ENCODE measurements at places on chromosomes 11 and 22.
A peak's percentile ranks its signal among the peaks of the same experiment; 100 is the strongest.

GRCh38 chr11:125690006-125690405, 9.4 kb upstream of the ACRV1 start:
- DNase-seq, result no peak

DNA sequence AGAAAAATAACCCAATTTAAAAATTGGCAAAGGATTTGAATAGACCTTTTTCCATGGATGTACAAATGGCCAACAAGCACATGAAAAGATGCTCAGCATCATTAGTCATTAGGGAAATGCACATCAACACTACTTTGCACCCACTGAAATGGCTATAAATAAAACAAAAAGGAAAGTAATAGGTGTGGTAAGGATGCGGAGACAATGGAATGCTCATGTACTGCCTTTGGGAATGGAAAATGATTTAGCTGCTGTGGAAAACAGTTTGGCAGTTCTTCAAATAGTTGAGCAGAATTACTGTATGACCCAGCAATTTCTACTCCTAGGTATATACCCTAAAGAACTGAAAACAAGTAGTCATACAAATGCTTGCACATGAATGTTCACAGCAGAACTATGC, 37.4 kb downstream of the LARGE2 start:
- DNase-seq, result peak; percentile 16

- no peak for DNase-seq
These were observed 499.6 kb upstream of the B3GAT1 start for GRCh38 chr11:134911514-134912180.

DNA sequence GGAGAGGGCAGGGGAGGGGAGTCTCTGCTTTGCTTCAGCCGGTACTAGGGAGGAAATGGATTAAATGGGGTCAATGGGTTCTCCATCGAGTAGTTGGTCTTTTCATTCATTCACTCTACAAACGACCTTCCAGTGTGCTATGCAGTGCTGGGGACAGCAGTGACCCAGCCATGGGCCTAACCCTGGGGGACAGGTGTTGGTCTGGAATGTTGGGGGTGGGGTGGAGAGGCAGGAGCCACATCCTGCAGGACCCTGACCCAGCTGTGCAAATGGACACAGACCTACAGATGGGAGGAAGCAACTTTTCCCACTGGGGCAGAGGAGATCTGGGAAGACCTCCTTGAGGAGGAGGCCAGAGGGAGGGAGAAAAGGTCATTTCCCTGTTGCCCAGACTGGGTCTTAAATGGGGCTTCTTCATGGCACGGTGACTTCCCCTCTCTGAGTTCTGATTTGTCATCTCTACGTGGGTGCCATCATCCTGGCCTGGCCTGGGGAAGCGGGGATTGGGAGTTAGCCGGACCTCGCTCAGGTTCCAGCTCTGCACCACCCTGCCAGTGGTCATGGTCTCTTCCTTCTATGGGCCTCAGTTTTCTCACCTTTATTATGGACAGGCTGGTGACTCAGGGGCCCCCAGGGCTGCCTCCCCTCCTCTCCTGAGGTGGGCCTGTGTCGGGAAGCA, 2.0 kb downstream of the CYTH4 start:
- no peak for DNase-seq

- no peak for DNase-seq
These were observed 13.8 kb downstream of the OSBP start for GRCh38 chr11:59601788-59602187.

DNA sequence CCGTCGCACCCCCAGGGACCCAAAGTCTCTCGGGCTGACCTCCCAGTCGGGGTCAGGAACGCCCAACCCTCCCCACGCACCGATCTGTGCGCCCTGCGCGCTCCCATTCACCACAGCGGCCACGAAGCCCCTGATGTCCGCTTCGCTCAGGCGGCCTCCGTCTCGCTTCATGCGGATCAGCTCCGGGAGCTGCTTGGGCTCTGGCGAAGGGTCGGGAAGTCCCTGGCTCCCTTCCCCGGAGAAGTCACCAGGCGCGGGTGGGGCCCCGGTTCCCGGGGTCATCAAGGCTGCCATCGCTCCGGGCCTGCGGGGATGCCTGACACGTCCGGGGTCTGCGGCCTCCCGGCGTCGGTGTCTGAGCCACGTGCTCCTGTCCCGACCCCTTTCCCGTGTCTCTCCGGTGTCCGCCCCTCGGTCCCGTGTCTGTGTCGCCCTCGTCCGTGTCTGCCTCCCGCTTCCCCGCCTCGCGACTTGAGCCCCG, 356 bp downstream of the TYMP start:
- no peak for DNase-seq

- no peak for DNase-seq
These were observed 258.4 kb upstream of the TENM4 start for GRCh38 chr11:79699246-79699645.

DNA sequence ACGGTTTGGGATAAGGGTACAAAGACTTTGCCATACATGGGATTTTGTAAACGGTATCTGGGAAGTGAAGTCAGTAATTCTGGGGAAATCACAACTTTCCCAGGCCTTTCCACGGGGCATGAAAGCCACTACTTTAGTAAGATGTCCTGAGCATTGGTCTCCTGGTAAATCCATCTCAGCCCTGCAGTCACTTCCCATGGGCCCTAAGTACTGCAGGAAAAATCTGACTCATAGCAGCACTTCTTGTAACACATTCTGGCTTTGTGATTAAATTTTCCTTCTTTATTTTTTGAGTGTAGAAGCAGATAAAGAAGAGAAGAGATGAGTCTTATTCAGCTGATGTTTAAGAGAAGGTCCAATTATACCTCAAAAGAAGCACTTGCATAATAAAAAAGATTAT, 67.6 kb downstream of the BLID start:
- peak; percentile 43 for DNase-seq

DNA sequence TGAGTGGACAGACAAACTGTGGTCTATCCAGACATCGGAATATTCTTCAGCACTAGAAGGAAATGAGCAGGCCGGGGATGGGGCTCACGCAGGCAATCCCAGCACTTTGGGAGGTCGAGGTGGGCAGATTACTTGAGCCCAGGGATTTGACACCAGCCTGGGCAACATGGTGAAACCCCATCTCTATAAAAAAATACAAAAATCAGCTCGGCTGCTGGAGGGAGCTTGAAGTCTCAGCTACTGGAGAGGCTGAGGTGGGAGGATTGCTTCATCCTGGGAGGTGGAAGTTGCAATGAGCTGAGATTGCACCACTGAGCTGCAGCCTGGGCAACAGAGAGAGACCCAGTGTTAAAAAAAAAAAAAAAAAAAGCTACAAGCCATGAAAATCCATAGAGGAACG, 8.0 kb upstream of the CTSD start:
- no peak for DNase-seq

- peak; percentile 22 for DNase-seq
These were observed 7.3 kb downstream of the HEPHL1 start for GRCh38 chr11:94028436-94028835.

- DNase-seq, result peak; percentile 74
These were observed 33.9 kb upstream of the MN1 start for GRCh38 chr22:27835446-27835845.

DNA sequence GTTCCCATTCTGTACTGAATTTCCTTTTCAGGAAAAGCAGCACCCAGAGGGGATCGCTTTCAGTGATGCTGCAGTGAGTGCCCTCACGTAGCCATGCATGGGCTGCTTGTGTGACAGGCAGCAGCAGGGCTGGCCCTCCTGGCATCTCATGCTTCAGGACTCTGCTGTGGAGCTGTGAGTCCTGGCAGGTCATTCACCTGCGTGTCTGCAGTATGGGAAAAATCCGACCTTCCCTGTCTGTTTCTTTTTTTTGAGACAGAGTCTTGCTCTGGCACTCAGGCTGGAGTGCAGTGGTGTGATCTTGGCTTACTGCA, 13.4 kb downstream of the GLB1L2 start:
- no peak for DNase-seq

- DNase-seq, result peak; percentile 97
These were observed 50.4 kb upstream of the SEPTIN5 start for GRCh38 chr22:19663821-19664355.

DNA sequence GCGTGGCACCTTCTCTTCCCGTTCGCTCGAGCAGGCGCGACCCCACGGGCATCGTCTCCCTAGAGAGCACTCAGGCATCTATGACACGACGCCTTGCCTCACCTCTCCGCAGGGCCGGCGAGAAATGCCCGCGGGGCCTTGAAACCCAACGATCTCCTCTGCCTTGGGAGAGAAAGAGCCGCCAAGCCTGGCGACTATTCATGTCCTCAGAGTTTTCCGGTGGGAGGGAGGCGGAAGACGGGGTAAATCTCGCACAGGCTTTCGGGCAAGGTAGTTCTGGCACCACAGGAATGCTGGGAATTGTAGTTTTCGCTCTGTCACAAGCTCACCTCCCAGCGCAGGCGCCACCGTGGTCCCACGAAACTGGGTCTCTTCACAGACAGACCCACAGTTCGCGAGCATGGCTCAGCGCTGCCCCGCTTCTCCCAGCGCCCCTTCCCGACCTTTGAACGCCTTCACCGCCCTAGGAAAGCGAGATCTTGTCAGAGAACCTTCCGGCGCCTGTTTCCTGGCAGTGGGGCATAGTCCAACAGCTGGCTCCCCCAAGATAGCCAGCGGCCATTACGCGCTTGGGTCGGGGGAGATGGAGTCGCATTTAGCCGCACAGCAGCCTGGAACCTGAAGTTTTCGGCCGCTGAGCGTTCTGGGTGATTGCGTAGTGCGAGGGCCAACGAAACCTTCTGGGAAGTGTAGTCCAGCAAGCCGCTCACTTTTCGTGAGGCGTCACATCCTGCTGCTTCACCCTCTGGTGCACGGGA, at the start of gene CCDC90B:
TSS of gene CCDC90B (minus strand) at position 597 of the 758 bp plus-strand sequence. CDS start at position 202, 395 bp downstream.
- peak; percentile 98 for DNase-seq

GRCh38 chr11:25860677-25861450, 471.1 kb upstream of the ANO3 start:
- DNase-seq, result peak; percentile 6

DNA sequence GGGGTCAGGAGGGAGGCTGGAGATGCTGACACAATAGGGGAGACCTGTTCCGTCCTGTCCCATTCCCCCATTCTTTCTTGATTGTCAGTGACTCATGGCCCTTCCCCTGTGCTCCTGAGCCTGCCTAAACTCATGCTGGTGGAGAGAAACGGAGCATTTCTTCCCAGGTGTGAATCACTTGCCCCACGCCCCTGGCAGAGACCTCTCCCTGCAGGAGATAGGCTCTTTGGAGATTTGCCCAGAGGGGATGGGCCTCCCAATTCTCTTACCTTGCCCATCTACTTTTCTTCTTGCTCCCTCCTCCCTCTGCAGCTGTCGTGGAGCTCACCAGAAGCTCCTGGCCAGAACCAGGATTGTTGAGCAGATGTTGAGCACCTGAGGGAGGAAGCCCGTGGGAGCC, 121.9 kb upstream of the OR9Q1 start:
- DNase-seq, result no peak

DNA sequence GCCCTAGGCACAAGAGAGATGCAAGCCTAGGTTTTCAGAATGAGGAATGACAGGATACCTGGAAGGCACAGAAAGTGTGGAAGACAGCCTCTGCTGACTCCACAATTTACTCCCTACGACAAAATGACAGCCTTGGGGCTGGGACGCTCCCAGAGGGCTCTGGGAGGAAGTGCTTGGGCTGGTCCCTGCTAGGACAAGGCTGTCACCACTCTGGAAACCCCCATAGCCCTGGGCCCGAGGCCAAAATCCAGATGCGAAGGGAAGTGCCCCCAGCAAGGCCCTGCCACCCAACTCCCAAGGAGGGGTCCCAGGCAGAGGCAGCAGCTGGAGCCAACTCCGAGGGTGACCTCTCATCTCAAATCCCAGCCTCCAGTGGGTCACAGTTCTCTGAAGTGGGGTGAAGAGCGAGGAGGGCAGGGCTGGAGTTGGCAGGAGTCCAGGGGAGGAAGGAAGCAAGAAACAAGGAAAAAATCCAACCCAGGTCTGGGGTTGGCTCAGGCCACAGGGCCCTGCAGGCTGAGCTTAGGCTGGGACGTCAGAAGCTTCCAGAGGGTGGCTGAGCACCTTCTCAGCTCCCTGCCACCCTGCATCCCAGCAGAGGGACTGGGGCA, 6.3 kb upstream of the CDC42EP2 start:
- no peak for DNase-seq

- DNase-seq, result no peak
These were observed 78.4 kb downstream of the SIK3 start for GRCh38 chr11:117019871-117020270.

GRCh38 chr22:35739076-35739930, 21.6 kb downstream of the APOL5 start:
- DNase-seq, result peak; percentile 17

DNA sequence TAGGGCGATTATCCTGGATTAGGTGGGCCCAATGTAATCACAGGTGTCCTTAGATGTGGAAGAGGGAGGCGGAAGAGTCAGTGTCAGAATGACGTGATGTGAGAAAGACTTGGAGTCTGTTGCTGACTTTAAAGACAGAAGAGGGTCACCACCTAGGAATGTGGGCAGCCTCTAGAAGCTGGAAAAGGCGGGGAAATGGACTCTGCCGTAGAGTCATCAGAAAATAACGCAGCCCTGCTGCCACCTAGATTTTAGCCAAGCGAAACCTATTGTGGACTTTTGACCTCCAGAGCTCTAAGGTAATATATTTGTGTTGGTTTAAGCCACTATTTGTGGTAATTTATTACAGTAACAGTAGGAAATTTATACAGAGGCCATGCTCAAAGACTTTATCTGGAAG, 4.8 kb downstream of the DDX10 start:
- no peak for DNase-seq

- DNase-seq, result peak; percentile 95
These were observed 18.2 kb downstream of the ADM start for GRCh38 chr11:10322830-10323792.

DNA sequence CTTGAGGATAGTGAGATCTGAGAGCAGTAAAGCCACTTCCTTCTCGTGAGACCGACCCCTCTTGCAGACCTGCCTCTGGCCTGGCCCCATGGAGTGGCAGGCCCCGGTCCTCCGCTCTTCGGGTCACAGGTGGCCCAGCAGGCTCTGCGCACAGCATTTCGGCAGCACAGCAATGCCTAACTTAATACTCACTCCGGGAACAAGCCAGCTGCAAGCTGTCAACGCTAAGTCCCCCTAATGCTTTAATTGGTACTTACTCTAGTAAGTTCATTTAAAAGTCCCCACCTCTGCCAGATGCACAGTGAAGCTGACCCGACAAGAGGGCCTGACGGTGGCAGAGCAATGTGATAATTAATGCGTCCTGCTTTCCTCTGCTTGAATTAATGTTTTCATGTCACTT, 349.3 kb upstream of the B3GAT1 start:
- no peak for DNase-seq

GRCh38 chr11:93493252-93493897, 49.8 kb downstream of the SMCO4 start:
- no peak for DNase-seq
